ENCODE measurements at places on chromosomes 16 and 17.

DNA sequence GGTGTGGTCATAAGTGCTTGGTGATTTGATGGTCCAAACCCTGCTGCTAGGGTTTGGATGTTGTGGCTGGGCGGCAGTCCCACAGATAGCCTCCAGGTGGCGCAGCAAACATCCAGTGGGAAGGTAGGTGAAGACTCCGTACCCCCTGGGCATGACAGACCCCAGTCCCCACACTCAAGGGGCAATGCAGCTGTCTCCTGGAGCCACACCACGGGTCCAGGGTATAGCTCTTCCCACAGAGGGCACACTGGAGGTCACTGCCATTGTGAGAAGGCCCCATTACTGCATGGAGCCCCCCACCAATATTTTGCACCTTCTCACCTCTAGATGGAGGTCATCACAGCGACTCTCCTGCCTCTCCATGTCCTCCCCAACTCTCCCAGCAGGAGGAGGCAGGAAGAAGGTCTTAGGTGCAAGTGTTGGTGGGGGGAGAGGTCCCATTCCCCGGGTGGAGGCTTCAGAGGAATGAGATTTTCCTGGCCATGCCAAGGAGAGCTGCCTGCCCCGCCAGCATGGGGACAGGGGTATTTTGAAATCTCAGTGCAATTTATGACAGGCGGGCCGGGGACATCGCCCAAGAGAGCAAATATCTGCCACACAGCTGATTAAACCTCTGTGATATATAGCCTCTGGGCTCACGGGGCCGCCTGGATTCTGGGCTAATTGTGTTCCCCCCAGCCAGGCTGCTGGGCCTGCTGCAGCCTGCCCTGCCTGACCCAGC is 17.1 kb upstream of the C17orf113 start:
- peak; percentile 41 for DNase-seq

GRCh38 chr17:77167472-77168306 is 26.9 kb downstream of the SEC14L1 start:
- DNase-seq: no peak

GRCh38 chr17:66507982-66508760 is 205.8 kb downstream of the PRKCA start:
- DNase-seq: no peak

GRCh38 chr16:24890746-24891145 is 45.0 kb downstream of the SLC5A11 start:
- DNase-seq: no peak

DNA sequence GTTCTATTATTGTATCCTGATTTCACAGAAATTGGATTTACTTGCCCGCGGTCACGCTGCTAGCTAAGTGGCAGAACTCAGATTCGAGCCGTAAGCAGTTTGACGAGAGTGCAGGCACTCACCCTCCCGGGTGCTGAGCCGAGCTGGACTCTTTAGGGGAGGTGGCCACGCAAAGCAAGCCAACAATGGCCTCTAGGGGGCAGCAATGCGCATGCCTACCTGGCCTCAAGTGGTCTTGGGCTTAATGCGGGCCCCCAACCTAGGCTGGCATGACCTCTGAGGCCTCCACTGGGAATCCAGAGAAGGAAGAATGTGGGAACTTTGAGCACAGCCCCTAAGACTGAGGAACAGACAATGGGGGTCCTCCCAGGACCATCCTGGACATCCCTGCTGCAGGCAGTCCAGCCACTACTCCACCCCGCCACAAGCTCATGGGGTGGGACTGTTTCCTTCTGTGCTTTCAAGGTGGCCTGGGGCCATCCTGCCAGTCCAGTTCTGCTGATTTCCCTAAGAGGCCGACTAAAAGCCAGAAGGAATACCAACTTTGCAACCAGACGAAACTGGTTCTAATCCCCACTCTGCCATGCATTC is 276.5 kb downstream of the XYLT1 start:
- no peak for DNase-seq

- no peak for DNase-seq
Measured at GRCh38 chr17:28878981-28879380, 18.6 kb downstream of the FLOT2 start.

Measured in bone marrow (tissue), 2 donors.